Hematopoietic multipotent progenitor cell treated with erythropoietin and hydrocortisone succinate and interleukin-3 and kit ligand, for 6 days (in vitro differentiated cells): ENCODE measurements at places on chromosomes 2 and 18.

DNA sequence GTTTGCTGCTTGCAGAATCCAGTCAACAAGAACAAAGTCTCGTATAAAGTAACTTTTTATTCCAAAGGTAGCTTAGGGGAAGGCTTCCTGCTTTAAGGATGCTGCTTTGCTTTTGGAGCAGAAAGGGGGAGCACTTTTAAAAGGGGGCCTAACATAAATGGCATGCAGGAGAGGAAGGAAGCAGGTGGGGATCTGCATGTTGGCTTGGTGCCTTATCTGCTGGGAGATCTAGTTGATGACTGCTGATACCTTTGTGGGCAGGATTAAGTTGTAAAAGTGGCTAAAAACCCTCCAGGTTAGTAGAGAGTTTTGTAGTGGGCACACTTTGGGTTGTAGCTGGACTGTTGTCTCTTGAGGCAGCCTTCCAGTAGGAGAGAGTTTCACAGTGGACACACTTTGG is 22.5 kb downstream of the UBR3 start:
- DNase-seq: no peak

DNA sequence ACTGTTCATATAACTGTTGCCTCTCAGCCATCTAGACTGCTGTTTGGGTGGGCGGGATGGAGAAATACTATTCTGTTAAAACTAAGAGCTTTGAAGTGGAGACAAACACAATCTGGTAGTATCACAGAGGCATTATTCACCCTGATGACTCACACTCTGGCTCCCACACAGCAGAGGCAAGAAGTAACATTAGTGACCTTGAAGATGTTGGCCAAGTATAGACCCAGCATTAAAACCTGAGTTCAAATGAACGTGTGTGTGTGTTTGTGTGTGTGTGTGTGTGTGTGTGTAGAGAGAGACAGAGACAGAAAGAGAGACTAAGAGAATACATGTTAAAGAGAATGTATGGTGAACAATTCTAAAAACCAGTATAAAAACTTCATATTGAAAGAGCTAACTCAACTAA is 22.5 kb upstream of the ACVR1 start:
- peak; percentile 54 for DNase-seq

DNA sequence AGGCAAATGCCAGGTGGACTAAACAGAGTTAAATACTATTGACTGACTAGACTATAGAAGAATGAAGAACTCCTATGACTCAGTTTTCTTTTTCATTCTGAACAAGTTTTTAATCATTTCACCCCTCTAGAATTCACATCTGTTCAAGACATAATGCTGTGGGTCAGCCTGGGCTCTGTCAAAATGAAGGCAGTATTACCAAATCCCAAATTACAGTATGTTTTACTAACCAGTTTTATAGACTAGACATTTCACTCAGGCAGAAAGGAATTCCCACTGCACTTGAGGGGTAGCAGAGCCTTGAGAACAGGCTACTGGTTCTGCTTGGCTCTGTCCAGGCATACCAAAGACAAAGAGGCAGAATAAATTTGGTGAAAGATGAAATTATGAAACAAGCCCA is 511.7 kb downstream of the EPHA4 start:
- no peak for DNase-seq

DNA sequence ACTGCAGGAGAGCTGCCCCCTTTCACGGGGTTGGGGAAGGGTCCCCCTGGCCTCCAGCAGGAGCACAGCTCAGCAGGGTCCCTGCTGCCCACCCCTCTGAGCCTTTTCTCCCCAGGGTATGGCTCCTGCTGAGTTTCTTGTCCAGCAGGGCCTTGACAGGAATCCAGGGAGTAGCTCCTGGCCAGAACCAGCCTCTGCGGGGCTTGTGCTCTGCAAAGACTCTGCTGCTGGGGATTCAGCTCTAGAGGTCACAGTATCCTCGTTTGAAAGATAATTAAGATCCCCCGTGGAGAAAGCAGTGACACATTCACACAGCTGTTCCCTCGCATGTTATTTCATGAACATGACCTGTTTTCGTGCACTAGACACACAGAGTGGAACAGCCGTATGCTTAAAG is 21.2 kb downstream of the FOSL2 start:
- no peak for DNase-seq

DNA sequence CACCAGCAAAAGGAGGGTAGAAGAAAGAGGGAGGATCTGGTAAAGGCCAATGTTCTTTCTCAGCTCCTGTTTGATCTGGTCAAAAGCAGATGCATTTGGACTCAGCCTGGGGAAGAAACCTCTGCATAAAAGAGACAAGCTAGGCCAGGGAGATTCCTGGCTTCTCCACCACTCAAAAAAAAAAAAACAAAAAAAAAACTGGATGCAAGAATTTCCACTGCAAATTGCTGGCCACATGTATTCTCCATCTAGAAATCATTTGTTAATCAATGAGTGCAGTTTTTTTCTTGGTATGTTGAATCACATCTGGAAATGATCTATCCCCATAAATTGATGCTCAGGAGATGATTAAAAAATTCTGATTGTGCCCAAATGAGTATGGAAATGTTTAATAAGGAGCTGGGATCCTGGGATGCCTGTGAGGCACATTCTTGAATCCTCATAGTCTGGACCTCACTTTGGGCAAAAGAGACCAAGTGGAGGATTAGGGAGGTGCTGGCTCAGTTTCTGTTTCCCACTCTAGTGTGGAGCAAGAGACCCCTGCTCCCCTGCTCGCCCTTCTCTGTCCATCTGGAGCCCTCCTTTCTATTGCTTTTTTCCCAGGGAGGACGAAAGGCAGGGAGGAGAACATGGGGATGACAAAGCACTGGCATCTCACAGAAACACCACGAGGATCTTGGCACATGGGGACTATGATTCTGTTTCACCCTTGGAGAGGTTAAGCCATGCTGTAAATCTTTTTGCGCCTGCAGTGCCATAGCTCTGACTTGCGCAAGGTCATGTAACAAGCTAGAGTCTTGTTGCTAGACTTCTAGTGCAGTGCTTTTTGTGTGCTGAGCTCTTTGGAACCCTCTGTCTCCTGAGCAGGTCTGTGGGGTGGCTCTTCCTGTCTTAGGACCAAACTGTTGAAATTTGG is 57.6 kb downstream of the APOB start:
- DNase-seq: no peak

- DNase-seq: no peak
These were observed 94.2 kb upstream of the NDUFV2 start for GRCh38 chr18:9008200-9008708.

DNA sequence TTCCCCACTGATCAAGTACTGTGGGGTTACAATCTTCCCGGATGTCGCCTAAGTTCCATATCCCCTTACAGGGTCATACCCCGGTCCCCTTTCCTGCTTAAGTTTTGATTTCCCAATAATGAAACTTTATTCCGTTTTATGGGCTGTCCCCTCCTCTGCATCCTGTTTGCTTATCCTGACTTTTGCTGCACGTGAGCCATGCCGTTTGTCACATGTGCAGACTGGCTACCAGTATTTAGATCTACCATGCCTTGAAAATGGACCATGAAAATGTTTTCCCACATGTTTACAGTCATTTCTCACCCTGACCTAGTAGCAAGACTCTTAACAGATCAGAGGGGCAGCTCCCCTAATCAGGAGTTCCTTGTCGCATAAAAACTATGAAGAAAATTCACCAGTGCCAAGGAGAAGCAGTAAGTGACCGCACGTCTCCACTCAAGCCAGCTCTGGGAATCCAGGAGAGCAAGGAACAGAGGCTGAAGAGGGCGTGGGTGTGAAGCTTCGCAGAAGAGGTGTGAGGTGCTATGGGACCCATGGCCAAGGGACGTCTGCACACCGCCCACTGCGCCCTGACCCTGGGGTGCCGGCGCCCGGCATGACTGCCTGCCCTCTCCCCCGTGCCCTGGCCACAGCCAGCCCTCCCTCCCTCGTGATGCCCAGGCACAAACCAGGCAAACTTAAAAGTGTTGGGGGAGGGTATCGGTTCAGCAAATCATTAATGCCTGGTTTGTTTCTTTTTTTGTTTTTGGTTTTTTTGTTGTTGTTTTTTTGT is 440.8 kb upstream of the SALL3 start:
- DNase-seq: no peak

- DNase-seq: no peak
These were observed 557.9 kb downstream of the CCDC85A start for GRCh38 chr2:56741601-56742102.

DNA sequence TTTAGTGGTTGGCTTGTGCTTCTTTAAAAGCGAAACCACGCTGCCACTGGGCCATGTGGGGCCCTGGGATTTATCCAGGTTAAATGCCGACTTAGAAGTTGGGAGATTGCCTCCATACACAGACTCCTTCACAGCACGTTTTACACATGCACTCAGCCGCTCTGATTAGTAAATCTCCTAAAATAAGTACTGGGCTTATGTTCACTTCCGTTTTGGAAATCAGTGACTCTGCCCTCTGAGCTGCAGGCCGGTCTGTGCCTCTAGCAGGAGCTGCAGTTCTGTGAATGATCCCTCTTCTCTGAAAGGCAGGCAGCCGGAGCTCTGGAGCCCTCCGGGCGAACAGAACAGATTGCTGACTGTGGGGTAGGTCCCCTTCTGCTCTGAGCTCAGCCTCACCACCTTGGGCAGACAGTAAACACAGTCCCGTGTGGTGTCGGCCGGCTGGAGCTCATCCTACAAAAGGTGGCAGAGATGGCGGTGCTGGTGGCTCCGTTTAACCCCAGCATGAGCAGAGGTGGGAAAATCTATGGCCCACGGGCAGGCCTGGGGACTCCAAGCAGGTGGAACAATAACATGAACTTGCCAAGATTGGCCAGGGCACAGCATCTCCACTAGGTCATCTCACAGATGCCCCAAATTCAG is 9.8 kb upstream of the RAB17 start:
- no peak for DNase-seq

- DNase-seq: no peak
These were observed 38.7 kb upstream of the POMC start for GRCh38 chr2:25207078-25207545.

DNA sequence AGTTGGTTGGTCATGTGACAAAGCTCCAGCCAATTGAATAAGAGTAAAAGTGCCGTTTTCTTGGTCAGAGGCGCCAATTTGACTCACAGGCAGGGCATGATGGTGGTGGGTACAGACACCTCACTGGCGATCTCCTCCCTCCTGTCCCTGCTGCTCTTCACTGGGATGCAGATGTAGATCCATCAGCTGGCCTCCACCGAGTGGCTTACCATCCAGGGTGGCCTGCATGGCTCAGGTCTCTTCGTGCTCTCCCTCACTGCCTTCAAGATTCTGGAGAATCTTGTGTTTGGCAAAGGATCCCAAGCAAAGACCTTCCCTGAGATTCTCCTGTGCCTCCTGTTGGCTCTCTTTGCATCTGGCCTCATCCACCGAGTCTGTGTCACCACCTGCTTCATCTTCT is 12.9 kb downstream of the SIX2 start:
- no peak for DNase-seq

- no peak for DNase-seq
These were observed 264.7 kb downstream of the PTH2R start for GRCh38 chr2:208671284-208671683.

DNA sequence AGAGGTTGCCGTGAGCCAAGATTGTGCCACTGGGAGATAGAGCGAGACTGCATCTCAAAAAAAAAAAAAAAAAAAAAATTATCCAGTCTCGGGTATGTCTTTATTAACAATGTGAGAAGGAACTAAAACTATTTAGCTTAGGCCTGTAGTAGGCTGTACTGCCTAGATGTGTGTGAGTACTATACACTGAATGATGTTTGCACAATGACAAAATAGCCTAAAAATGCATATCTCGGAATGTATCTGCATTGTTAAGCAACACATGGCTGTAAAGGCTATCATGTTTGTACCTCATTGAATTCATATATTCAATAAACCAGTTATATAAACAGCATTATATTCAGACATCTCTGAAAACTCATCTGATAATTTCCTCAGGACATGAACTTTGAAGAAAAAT is 191.2 kb upstream of the SESTD1 start:
- no peak for DNase-seq

- DNase-seq: no peak
These were observed 239.7 kb upstream of the TNP1 start for GRCh38 chr2:217099561-217099960.

GRCh38 chr2:182636699-182637098 is 79.4 kb upstream of the DNAJC10 start:
- DNase-seq: no peak

DNA sequence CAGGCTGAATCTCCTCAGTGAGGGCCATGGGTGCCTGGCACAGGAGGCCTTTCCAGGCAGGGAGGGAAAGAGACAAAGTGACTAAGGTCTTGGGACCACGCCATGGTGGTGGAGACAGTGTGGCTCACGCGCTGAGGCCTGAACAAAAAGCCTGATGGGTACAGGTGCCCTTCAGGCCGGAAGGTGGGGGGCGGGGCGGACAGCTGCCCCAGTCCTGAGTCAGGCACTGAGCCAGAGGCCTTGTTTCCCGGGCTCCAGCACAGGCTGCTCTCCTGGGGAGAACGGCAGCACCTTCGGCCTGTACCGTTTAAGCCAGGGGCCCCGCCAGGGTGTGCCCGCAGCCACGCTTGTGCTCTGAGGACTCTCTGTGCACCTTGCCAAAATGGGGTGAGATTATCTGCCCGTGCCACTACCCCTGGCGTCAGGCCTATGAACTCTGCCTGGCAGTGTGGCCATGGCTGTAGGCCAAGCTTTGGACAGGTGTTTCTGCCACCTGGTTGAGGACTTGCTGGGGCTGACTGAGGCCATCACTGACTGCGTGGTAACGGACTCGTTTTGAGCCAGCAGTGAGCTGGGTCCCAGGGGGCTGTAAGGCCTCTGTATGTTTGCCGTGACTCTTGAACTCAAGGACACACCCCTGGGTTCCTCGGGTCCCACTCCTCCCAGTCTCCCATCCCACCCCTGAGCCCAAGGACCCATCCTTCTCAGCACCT is 31.7 kb upstream of the DNMT3A start:
- DNase-seq: no peak

GRCh38 chr2:237967463-237967951 is 693 bp downstream of the UBE2F start:
- no peak for DNase-seq

DNA sequence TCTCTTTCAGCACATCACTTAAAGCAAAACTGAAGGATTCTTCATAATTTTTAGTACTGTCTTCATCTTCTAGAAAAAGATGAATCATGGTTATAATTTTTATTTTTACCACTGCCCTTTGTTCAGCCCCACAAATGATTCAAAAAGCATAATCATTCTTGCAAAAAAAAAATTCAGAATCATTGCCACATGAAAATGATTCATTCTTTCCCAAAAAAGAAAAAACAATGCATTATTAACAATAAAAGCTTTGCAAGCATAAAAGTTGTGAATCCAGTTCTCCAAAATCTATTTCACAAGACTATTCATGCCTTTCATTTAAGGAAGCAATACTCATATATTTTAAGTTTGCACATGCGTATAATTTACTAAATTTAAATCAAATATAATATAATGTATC is 204.8 kb downstream of the RBM43 start:
- DNase-seq: no peak

DNA sequence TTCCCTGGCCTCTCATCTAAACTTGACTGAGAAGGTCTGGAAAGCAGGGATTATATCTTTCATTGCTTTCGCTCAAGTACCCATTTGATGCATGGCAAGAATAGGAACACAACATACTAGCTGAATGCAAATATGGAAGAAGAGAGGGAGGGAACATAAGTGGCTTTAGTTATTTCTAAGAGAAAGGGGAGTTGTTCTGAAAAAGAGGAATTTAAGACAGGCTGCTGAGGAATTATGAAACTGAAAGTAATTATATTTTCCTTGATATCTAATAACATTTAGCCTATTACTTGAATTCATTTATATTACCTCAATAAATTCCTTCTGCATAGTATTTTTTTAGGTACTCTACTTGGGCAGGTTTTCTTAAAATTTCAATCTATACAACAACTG is 105.8 kb upstream of the TTN start:
- no peak for DNase-seq
